ENCODE measurements at places on chromosomes 1 and 21. TPM values are rescaled to one million over a fixed set of nuclear protein-coding genes. Genes with fewer than 3 reads are reported as not detected.

Gene GBP6
- 0.12 TPM for total RNA-seq

- no peak for DNase-seq
Measured at GRCh38 chr21:38142224-38142623, 114.6 kb upstream of the KCNJ15 start.

GRCh38 chr1:243917177-243917862 lies 67.3 kb upstream of the AKT3 start:
- DNase-seq: peak; percentile 68

DNA sequence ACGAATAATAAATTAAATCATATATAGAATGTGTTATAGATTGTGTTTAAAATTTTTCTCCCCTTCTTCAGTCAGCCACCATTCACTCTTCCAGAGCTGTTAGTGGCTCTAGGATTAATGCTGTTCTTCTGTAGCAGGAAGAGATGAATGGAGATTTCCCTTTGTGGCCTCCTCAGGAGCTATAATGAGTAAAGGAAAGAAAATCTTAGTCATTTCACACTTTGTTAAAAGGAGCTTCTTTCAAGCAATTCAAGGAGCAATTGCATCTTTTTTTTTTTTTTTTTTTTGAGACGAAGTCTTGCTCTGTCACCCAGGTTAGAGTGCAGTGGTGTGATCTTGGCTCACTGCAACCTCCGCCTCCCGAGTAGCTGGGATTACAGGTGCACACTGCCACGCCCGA lies 23.7 kb upstream of the TMCO2 start:
- DNase-seq: no peak

GRCh38 chr1:231924180-231924579 lies 297.6 kb downstream of the DISC1 start:
- DNase-seq: no peak
